ENCODE measurements at places on chromosomes 6 and 20.

DNA sequence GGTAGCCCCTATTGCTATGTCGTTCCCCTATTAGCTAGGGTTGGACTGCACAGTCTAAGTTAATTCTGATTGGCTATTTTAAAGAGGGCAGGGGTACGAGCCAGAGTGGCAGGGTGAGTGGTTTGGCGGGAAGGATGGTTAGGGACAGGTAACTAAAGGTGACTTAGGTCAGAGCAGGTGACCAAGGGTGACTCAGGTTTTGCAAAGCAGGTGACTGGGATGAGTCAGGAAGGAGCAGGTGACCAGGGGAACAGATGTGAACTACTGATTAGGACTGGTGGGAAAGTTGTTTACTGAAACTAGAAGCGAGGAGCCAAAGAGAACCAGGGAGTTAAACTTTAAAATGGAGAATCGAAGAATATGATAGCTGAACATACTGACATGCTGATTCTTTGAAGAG lies 295.2 kb downstream of the GJA1 start:
- no peak for DNase-seq

DNA sequence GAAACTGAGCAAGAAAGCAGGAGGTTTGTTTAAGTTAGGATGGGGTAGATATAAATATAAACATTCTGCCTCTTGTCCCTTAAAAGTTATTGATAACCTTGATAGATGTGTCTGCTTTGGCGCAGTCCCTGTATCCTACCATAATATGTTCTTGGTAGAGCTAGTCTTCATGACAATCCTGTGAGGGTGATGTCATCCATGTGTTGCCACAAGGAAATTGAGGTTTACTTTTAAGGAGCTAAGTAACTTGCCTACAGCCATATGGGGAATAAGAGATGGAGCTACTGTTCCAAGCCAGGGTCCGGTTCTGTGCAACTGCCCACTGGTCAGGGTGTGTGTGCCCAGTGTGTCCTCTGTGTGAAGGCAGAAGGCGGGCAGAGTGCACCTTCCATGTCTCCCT lies 78.5 kb downstream of the SSR1 start:
- no peak for DNase-seq

DNA sequence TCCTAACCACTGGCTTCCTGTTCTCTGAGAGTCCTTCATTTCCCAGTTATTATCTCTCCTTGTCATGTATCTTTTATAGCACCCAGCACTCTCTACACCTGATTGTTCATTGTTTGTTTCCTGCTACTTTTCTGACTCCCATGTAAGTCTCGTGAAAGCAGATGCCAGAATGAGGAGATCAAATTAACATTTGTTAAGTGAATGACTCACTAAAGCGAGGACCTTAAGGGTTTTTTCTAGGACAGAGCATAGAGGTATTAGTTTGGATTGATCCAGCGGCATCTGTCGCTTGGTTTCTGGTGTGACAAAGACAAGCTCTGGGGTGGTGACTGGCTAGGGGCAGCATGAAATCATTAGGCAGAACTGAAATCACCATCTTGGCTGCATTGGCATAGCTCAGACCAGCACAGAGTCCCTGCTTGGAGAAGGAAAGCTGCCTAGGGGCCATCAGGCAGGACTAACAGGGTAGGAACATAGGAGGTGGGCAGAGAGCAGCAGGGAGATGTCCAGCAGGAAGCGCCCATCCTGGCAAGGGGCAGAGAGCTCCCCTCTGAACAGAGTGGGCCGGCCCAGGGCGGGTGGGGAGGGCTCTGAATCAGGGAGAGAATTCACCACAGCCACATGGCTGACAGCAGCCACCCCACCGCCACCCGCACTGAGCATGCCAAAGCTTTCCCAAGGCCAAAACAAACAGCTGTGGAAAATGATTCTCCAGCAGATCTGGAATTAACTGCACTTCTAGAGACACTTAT lies 97.1 kb upstream of the CEP85L start:
- DNase-seq: no peak

- DNase-seq: no peak
Measured at GRCh38 chr20:53934421-53935343, 135.7 kb downstream of the BCAS1 start.

- DNase-seq: peak; percentile 74
Measured at GRCh38 chr20:35600993-35601973, 14.3 kb upstream of the SPAG4 start.

DNA sequence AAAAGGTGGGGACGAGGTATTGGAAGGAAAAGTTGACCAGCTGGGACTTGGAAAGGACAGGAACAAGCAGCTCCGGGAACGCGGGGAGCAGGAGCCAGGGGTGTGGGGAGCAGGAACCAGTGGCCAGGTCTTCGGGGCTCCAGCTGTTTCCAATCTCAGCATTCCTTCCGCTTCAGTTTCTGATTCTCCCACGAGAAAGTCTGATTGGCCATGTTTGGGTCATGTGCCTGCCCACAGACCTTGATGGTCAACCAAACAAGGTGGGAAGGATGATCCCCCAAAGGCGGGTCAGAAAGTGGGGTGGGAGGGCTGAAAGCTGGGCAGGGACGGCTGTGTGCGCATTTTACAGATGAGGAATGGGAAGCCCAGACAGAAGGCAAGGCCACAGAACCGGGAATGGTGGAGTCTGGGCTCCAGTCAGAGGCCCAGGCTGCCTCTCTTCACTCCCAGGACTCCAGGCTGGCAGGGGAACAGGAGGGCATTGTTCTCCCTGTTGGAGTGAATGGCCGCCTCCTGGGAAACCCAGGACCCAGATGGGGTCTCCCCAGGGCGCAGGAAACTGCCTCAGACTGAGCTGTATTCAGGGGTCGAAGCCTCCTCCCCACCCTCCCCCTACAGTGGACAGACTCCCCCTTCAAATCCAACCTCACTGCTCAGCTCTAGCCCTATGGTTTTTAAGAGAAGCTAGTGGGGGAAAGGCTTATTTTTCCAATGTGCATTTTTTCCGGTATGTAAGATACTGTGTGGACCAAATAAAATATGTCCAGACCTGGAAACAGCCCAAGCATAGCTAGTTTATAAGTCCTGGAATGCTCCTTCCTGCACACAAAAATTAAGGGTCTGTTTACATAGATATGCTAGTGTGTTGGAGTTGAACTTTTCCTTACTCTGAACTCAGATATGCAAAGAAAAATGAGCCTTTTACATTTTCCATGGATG lies 12.2 kb upstream of the PTGIS start:
- no peak for DNase-seq

- DNase-seq: no peak
Measured at GRCh38 chr6:13178107-13178506, 150.2 kb downstream of the TBC1D7 start.

GRCh38 chr6:42162812-42163211 lies 10.4 kb upstream of the GUCA1A start:
- DNase-seq: no peak

DNA sequence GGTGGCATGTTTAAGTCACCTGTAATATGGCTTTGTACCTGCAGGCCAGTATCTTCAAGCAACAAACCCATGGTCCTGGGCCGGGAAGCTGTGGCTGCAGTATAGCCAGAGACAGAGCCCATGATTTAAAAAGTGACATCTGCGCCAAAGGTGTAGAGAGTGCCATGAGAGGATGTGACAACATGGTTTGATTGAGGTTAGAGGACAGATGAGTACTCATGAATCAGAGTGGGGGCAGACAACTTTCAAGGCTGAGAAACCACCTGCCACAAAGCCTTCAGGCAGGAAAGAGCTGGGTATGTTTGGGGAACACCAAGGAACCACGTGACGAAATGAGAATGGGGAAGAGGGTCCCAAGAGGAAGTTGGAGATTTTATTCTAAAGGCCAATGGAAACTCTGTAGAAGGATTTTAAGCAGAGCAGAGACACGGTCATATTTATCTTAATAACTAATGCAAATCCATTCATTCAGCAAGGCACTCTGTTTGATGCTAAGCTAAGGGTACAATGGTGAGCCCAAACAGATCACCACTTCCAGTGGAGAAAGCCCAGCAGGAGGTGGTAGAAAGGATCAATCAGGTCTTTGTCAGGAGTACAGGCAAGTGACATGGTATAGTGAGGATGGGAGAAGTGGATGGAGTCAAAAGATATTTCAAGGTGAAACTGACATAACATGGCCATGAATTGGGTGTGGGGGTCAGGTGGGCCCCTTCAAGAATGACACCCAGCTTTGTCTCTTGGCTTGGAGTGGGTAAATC lies 3.4 kb upstream of the MICAL1 start:
- no peak for DNase-seq

GRCh38 chr20:4854561-4854901 lies 132.8 kb downstream of the PRND start:
- no peak for DNase-seq

GRCh38 chr6:83974409-83975050 lies 59.0 kb upstream of the MRAP2 start:
- no peak for DNase-seq

DNA sequence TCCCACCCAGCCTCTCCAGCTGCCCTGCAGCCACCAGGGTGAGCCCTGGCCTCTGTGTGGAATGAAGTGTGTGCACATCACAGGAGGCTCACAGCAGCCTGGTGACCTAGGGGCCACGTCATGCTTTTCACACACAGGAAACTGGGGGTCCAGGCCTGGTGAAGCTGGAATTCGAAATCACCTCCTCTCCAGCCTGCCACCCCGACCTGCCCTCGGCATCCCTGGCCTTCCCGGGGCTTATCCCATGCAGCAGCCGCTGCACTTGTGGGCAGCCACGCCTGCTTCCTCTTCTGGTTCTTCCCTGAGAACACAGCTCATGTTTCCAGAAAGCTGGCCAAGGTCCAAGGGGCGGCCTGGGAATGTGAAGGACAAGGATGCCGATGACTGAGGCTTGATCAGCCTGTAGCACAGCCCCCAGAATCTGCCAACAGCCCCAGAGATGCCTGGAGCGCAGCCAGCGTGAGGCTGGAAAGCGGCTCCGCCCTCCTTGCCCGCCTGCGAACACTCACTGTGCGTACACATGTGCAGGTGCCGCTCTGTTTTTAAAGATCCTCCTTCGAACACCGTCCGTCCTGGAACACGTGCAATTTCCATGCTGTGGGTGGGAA lies 4.2 kb upstream of the NTSR1 start:
- no peak for DNase-seq

GRCh38 chr6:142927904-142928303 lies 17.1 kb downstream of the HIVEP2 start:
- no peak for DNase-seq

DNA sequence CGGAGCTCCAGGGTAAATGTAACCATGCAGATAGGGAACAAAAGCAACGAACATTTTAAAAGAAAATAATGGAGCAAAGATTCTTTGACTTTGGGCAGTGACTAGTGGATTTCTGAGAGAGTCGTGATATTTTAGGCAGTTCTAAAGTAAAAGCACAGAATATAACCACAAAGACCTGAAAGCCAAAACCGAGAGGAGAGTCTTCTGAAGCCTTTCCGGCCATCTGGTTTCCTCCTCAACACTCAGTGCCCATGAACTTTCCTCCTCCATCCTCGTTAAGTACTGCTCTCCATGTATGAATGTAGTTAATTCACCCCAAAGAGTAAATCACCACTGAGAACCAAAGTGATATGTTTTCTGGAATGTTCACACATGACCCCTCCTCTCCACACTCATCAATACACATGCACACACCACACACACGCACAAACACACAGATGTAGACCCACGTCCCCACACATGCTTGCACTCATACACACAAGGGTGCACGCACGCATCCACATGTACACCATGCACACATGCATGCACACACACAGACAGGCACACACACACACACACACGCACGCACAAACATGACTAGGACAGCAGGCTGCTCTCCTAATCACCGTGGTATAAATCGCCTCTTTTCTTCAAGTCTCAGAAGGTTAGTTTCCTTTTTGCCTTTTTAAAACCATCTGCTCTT lies 109.5 kb downstream of the MYLK4 start:
- no peak for DNase-seq

- DNase-seq: no peak
Measured at GRCh38 chr6:111850295-111850937, 22.8 kb downstream of the FYN start.

GRCh38 chr6:24356310-24356973 lies 1.4 kb downstream of the DCDC2 start:
- no peak for DNase-seq

GRCh38 chr20:53611449-53611894 lies 17.8 kb upstream of the ZNF217 start:
- DNase-seq: no peak

DNA sequence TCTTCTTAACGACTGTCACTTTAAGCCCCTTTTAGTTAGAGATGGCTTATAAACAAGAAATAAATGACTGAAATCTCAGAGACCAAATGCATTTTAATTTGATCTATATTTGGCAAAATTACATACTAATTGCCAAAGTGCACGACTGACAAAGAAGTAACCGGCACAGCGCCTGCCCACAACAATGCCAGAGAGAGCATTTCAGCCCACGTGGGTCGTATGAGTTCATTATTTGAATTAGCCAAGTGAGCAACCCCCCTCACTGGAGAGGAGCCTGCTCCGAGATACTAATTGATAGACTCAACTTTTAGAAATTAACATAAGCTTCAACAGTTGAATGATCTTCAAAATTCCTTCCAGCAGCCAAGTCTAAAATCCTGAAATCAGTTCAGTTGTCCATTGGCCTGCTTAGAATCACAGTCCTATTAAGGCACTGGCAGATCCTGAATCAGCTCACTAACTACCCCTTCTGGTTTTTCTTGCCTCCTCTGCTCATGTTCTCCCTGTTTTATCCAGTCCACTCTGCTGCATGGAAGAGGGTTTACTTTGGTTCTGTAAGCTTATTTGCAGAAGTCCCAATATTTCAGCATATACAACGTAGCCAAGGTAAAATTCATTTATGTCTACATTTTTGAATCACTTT lies 519.1 kb upstream of the AGPAT4 start:
- DNase-seq: no peak

DNA sequence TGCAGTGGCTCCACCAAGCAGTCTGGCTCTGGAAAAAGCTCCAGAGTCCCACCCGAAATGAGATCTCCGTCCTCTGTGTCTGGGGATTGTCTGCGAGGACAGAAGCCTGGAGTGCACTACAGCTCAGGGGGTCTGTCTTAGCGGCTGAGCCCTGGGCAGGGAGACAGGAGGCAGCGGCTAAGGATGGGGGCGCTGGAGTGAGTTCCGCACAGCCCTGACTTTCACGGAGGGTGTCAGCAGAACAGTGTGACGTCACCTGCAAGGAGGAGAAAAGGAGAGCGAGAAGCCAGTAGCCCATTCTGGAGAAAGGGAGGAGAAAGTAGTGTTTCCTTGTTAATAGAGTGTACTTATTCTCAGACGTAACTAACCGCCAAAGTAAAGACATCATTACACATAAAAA lies 97.6 kb downstream of the FAM50B start:
- DNase-seq: no peak

DNA sequence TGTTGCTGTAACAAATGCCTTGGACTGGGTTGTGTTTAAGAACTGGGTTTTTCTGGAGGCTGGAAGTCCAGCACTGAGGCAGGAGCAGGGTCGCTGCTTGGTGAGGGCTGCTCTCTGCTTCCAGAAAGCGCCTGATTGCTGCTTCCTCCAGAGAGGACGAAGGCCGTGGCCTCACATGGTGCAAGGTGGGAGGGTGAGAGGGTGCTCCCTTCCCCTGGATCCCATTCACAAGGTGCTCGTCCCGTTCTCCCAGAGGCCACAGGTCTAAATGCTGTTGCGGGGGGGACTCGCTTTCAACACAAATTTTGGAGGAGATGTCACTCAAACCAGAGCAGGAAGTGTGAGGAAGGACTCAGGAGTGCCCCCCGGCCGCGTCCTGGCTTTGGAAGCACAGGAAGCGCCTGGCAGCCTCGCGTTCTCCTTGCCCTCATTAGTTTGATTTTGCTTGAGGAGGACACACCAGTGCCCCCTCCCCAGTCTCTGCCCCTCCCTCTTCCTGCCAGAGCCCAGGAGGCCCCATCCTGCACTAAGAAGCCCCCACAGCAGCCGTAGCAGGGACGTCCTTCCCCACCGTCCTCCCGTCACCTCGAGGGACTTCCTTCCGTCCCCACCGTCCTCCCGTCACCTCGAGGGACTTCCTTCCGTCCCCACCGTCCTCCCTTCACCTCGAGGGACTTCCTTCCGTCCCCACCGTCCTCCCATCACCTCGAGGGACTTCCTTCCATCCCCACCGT lies 7.7 kb upstream of the NKAIN4 start:
- no peak for DNase-seq

Measured in stimulated activated CD4-positive, alpha-beta T cell treated with anti-CD3 and anti-CD28 coated beads, Interleukin-12 subunit alpha, Interleukin-12 subunit beta, amount 100 ng/mL, for 4 hours (primary cell).